ENCODE measurements at places on chromosomes 1 and 21. TPM values are rescaled to one million over a fixed set of nuclear protein-coding genes. Genes with fewer than 3 reads are reported as not detected.

DNA sequence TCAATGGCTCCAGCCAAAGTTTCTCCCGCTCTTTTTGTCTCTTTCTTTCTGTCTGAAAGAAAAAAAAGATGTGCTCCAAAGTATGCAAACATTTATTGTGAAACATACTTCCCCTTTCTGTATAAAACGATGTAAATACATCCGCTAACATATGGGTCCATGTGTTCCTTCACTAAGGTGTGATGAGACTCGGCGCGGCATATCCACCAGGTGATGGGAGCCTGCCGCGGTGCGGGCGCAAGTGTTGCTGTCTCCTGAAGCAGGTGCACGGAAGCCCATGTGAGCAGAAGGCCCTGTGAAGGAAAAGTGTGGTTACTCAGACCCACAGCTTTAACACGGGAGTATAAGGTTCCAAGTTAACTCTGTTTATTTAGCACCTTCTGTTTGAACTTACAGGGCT is 466.6 kb upstream of the C1orf87 start:
- H3K4me1 ChIP-seq, result no peaks in the 10 kb centered on the region
- no peaks in the 10 kb centered on the region for H3K36me3 ChIP-seq
- H3K27me3 ChIP-seq, result no peaks in the 10 kb centered on the region
- no peak for DNase-seq

GRCh38 chr21:39110431-39110830 is 72.8 kb downstream of the PSMG1 start:
- no peak overlapping the region for H3K4me3 ChIP-seq
- no peak overlapping the region for H3K27ac ChIP-seq
- DNase-seq, result no peak
- peaks cover 5% of the 10 kb centered on the region for H3K4me1 ChIP-seq
- no peaks in the 10 kb centered on the region for H3K36me3 ChIP-seq
- H3K27me3 ChIP-seq, result no peaks in the 10 kb centered on the region

- no peaks in the 10 kb centered on the region for H3K36me3 ChIP-seq
- no peak for DNase-seq
- H3K4me3 ChIP-seq, result no peak overlapping the region
Observed at GRCh38 chr1:241844593-241844992, 3.4 kb upstream of the EXO1 start.

ADGRL2 gene
- 125 TPM for total RNA-seq

DNA sequence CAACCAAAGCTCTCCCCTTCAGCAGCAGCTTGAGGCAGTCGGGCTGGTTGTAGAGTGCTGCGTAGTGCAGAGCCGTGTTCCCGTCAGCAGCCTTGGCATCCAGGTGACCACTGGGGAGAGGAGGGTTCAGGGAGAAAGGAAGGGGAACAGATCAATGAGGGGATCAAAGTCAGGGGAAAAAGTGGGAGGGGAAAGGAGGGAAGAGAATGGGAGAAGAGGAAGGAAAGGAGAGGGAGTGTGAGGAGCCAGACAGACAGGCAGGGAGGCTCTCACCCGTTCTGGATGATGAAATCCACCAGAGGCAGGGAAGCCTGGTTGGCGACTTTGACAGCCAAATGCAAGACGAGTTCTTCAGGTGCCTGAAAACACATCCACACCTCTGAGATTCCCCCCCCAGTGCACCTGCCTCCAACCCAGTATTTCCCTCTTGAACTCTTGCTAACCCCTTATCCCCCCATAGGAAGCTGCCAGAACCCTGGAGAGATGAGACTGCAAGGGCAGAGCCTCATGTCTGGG is 9.8 kb upstream of the TCEA3 start:
- H3K27me3 ChIP-seq, result no peaks in the 10 kb centered on the region
- no peak overlapping the region for H3K4me3 ChIP-seq
- H3K27ac ChIP-seq, result no peak overlapping the region
- H3K36me3 ChIP-seq, result no peaks in the 10 kb centered on the region
- H3K4me1 ChIP-seq, result peaks cover 9% of the 10 kb centered on the region

DNA sequence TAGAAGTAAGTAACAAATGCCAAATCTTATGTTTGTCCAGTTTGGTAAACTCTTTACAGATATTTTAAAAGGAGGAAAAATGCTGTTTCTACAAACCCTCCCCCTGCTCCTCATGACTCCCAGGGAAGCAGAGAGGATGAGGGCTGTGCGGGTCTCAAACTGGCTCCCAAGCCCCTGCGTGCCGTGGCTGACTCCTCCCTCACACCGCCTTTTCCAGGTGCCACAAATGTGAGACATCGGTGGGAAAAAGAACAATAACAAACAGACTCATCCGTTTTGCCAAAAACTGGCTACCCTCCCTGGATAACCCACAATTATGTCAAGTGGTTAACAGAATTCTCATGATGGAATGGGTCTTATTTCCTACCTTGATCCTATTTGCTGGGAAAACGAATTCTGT is 594.6 kb downstream of the PTPRU start:
- H3K36me3 ChIP-seq, result no peaks in the 10 kb centered on the region
- H3K4me3 ChIP-seq, result no peak overlapping the region
- H3K4me1 ChIP-seq, result no peaks in the 10 kb centered on the region
- no peak for DNase-seq

DNA sequence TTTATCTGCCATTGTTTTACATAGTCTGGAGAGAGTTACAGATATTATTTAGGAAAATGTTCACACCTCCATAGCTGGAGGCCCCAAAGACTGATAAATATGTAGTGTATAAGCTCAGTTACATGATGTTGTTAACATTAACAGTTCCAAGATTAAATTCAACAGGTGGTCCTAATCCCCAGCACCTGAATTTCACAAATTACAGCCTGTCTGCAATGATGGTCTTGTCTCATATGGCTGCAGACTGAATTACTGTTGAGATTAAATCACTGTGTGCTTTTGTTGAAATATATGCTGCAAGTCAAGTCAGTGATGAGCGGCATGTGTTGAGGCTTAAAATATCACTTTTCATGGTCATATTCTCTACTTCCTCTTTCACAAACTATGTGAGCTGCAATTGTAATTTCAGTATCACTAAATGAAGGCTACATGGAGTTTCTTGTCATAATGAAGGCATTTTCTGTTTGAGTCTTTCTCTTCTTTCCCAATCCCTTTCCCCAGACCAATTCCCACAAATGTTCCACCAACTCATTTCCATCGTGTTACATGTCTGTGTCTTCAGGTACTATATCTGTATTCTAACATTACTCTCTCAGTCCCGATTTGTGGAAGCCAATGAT is 4.2 kb downstream of the ST6GALNAC5 start:
- no peak for DNase-seq
- peaks cover 15% of the 10 kb centered on the region for H3K27me3 ChIP-seq
- H3K4me3 ChIP-seq, result no peak overlapping the region
- H3K4me1 ChIP-seq, result peaks cover 20% of the 10 kb centered on the region
- no peak overlapping the region for H3K27ac ChIP-seq
- H3K36me3 ChIP-seq, result no peaks in the 10 kb centered on the region

GRCh38 chr1:203136409-203137042 is 9.0 kb downstream of the ADORA1 start:
- no peak overlapping the region for H3K4me3 ChIP-seq
- H3K4me1 ChIP-seq, result no peaks in the 10 kb centered on the region
- DNase-seq, result no peak
- no peak overlapping the region for H3K27ac ChIP-seq
- H3K27me3 ChIP-seq, result no peaks in the 10 kb centered on the region
- no peaks in the 10 kb centered on the region for H3K36me3 ChIP-seq

KLHDC8A gene
- not detected for total RNA-seq
